ENCODE measurements at places on chromosomes 1 and 21.

GRCh38 chr1:65724151-65724550 is 68.5 kb upstream of the PDE4B start:
- DNase-seq, result no peak

- no peak for DNase-seq
These were observed at the start of gene VCAM1 for GRCh38 chr1:100719490-100719889. Gene VCAM1, plus strand, starts transcription at chr1:100719742. Its CDS starts 119 bp downstream, at chr1:100719861.

GRCh38 chr21:28633839-28634555 is 358.7 kb downstream of the LTN1 start:
- DNase-seq, result peak; percentile 96

DNA sequence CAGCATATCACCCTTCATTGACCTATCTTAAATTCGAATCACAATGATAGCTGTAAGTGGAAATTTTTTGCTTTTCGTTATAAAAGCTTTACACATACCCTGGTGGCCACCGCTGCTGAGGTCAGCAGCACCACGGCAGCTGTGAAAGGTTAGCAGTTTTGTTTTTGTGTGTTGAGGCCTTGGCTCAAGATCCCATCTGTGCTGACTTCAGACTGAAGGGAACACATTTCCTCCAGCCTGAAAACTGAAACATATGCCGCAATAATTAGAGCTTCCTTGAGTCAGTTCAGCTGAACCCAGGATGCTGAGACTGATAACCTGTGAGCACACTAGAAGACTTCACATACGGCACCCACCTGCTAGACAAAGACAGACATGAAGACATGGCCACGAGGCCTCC is 103.0 kb downstream of the SMYD3 start:
- DNase-seq, result no peak

DNA sequence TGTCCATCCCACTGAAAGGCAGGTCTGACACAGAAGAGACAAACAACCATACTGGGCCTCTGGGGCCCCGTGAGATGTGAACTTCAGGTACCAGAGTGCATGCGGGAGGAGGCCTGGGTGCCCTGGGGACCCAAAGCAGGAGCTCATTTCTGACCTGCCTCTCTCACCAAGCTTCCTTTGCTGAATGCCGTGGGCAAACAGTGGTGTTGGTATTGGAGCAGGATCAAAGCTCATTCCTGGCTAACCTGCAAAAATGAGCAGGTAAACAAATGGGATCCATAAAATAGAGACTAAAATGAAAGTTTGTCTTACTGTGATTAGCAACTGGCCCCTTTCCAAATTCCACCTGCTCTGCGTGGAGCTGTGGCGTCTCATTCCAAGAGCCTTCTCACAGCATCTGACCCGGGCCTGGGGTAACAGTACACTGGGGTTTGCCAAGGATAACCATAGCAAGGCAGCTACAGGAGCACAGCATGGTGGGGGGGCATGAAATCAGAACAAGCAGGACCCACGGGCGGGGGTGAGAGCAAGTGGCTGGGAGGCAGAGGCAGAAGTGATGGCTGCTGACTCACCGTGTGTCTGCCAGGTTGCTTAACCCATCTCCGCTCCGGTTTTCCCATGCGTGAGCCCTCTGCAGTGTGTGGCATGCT is 103.6 kb downstream of the KIF26B start:
- peak; percentile 55 for DNase-seq

GRCh38 chr1:59308839-59309238 is 11.9 kb downstream of the FGGY start:
- DNase-seq, result no peak

- DNase-seq, result no peak
These were observed 51.7 kb downstream of the IL23R start for GRCh38 chr1:67217938-67218337.
